GOT3 (cell line): ENCODE measurements at places on chromosomes 5 and 9.

DNA sequence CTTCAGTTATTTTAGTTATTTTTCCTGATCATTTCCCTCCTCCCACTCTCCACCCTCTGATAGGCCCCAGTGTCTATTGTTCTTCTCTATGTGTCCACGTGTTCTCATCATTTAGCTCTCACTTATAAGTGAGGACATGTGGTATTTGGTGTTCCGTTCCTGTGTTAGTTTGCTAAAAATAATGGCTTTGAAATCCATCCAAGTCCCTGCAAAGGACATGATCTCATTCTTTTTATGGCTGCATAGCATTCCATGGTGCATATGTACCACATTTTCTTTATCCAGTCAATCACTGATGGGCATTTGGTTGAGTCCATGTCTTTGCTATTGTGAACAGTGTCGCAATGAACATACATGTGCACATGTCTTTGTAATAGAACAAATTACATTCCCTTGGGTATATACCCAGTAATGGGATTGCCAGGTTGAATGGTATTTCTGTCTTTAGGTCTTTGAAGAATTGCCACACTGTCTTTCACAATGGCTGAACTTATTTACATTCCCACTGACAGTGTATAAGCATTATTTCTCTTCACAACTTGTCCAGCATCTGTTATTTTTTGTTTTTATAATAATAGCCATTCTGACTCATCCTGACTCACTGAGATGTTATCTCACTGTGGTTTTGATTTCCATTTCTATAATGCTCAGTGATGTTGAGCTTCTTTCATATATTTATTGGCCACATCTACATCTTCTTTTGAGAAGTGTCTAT lies 17.2 kb upstream of the DIRAS2 start:
- no peak for DNase-seq

GRCh38 chr9:22921742-22922141 lies 475.1 kb downstream of the DMRTA1 start:
- DNase-seq = no peak

GRCh38 chr9:78973907-78974306 lies 597.9 kb upstream of the TLE4 start:
- no peak for DNase-seq

GRCh38 chr5:82622205-82622604 lies 344.1 kb upstream of the RPS23 start:
- no peak for DNase-seq

DNA sequence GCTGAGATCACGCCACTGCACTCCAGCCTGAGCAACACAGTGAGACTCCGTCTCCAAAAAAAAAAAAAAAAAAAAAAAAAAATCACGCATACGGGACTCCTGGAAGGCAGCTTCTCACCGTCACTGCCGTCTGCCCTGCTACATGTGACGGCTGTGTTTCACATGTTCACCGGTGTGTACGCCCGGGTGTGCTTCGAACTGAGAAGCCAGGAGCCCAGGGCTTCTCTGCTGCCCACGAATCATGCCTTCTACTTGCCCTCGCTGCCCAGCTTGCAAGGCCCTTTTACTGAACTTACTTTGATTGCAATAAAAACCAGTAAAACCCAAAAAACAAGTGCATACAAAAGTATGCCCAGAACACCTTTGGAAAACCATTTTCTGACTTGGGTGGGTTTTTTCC lies 5.8 kb upstream of the NKD2 start:
- DNase-seq = no peak

DNA sequence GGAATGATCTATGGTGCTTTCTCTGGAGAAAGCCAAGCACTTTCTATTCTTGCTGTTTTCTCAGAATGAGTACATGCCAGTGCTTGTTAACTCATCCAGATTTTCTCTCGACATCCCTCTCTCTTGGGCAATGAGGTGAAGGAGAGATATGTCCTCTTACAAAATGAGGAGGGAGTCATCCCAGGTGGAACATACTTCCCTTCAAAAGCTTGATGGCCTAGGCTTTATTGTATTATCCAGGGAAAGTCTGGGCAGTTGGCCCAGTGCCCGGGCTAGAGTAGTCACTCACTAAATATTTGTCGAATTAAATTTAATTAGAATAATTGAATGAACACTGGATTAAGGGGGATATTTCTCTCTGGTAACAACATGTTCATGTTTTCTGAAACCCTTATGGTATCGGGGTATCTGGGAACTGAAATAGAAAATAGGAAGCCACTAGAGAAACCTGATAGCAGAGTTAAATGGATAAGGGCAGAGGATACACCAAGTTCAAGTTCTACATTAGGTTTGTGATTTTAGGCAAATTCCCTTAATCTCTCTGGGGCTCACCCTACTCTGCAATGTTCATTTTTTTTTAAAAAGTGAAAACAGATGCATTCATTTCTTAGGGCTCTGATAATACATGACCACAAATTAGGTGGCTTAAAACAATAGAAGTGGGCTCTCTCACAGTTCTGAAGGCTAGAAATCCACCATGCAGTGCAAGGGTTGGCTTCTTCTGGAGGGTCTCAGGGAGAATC lies 99.6 kb downstream of the LIFR start:
- DNase-seq = no peak

- DNase-seq = no peak
Observed at GRCh38 chr9:93968451-93969327, 13.5 kb upstream of the BARX1 start.

DNA sequence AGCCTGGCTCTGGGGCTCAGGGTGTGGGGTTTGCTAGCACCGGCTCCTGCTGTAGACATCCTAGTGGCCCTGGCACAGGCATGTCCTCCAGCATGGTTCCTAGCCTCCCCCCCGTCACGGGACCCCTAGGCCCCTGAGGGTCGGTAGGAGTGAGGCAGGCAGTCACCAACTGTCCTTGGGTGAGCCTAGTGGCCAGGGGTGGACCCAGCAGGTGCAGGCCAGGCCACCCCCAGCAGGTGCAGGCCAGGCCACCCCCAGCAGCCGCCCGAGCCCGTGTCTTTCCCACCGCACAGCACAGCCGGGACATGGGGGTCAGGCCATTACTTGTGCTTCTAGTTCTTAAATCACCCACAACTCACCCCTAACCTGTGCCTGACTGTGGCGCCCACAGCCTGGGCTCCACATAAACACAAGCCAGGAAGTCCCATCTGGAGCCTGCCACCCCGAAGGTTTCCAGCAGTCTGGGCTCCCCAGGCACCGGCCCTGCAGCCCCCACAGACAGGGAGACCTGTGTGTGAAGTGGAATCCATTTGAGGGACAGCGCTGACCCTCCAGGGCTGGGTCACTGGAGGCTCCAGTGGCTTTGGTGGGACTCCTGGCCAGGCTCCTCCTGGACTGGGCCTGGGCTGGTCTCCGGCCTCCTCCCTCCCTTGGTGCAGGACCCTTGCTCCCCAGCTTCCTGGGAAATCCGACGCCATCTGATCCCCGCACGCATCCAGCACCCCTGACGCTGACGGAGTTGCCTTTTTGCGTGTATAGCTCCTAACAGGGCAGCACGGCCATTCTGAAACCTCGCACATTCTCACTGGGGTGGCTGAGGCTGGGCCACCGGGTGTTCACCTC lies 114.1 kb upstream of the LPCAT1 start:
- DNase-seq = no peak

DNA sequence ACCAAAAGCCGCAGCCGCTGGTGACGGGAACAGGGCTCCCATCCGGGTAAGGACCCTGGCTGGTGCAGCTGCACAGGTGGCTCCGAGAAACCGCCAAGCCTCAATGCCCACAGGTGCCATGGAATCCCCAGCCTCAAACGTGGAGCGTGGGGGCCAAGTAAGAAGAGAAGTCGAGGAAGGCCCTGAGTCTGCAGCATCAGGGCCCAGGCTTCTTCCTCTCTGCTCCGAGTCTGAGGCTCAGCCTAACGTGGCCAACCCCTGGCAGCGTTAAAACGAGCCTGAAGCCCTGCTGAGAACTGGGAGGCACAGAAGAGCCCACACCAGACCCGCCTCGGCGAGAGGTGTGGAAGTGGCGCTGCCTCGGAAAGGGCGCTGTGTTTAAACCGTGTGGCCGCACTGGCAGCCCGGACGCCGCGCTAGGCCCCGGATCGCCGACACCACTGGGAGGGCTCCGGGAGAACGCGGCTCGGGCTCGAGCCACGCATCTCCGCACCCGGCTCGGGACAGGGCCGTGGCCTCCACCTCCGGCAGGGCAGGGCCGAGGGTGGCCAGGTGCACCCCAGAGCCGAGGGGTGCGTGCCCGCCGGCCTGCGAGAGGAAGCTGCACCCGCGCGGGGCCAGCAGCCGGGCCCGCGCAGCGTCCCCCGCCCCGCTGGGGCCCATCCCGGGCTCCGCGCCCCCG lies 730 bp downstream of the ZMYND19 start:
- DNase-seq = no peak

- DNase-seq = no peak
Observed at GRCh38 chr5:146005723-146006122, 69.3 kb downstream of the SH3RF2 start.

- no peak for DNase-seq
Observed at GRCh38 chr5:169831331-169831730, 149.0 kb downstream of the INSYN2B start.

GRCh38 chr5:96668725-96669124 lies 6.5 kb downstream of the CAST start:
- DNase-seq = no peak
